ENCODE measurements at places on chromosomes 16 and 17.

- DNase-seq, result no peak
These were observed 73.7 kb upstream of the MSI2 start for GRCh38 chr17:57182621-57183020.

DNA sequence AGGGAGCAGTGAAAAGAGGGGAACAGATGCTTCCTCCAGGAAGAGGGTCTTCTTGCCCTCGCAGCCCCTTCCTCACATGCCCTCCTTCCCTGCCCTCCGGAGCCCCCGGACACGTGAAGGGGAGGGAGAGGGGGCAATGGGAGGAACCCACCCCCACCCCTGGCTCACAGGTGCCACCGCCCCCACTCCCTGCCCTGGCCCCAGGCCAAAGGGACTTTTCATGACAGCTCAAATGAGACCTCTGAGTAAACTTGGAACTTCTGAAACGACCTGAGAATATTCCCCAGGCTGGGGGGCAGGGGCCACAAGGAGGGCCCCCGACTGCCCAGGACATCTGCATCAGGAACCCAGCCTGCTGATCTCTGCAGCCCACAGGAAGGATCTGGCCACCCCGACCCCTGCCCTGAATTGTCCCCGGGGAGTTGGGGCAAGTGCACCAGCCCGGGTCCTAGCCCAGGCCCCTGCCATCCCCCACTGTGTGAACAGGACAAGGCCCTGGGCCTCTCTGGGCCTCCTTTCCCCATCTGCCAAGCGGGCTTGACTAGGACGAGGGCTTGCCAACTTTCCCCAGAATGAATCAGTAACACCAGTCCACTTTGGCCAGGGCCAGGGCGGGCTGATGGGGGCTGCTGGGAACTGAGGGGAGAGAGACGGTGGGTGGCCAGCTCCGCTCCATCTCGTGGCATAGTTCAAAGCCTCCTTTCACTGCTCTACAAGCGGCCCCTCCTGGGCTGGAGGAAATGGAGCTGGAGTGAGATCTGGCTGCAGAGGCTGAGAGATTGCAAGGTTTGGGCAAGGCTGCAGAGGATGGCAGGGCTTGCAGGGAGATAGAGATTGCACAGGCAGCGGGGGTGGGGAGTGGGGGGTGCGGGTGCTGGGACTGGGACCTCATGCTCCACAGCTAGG lies 3.8 kb downstream of the IL21R start:
- DNase-seq, result peak; percentile 27

DNA sequence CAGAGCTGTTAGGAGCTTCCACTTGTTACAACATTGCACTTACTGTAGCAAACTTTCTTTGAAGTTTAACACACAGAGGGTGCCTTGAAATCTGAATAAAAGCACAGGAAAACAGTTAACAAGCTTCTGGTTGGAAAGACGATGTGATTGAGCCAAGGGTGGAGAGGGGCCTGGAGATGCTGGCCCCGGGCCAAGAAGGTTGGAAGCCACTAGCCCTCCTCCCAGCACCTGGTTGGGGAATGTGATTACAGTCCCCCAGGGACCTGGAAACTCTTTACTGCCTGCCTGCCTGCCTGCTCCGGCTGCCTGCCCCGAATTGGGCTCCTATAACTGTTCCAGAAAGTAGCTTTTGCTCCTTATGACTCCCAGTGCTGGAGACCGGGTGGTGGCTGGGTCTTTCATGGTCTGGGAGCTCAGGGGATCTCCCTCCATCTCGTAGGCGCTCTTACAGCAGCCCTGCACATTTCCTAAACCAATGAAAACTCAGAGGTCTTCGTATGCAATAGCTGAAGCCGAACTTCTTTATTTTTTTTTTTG lies 48.0 kb upstream of the ZFHX3 start:
- DNase-seq, result no peak

- no peak for DNase-seq
These were observed 53.8 kb downstream of the PDPK1 start for GRCh38 chr16:2591476-2592240.

GRCh38 chr17:7281953-7282751 lies 634 bp downstream of the SLC2A4 start:
- no peak for DNase-seq

DNA sequence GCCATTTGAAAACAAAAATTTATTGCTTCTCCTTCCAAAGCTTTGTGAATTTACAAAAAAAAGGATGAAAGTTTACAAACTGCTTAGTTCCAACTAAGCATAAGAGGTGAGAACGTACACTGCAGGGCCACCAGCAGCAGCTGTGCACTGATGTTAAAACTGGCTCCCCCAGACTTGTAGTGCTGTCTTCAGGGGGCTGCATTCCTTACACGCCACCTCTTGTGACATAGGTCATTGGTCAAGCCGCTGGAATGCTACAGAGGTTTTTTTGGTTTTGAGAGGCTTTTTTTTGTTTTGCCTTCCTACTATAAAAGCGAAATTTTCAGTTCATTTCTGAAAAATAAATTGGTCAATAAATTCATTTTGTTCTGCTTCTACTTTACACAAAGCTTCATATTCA lies 6.9 kb downstream of the IFT20 start:
- no peak for DNase-seq

- peak; percentile 63 for DNase-seq
These were observed 16.6 kb downstream of the COPRS start for GRCh38 chr17:31842195-31843069.

DNA sequence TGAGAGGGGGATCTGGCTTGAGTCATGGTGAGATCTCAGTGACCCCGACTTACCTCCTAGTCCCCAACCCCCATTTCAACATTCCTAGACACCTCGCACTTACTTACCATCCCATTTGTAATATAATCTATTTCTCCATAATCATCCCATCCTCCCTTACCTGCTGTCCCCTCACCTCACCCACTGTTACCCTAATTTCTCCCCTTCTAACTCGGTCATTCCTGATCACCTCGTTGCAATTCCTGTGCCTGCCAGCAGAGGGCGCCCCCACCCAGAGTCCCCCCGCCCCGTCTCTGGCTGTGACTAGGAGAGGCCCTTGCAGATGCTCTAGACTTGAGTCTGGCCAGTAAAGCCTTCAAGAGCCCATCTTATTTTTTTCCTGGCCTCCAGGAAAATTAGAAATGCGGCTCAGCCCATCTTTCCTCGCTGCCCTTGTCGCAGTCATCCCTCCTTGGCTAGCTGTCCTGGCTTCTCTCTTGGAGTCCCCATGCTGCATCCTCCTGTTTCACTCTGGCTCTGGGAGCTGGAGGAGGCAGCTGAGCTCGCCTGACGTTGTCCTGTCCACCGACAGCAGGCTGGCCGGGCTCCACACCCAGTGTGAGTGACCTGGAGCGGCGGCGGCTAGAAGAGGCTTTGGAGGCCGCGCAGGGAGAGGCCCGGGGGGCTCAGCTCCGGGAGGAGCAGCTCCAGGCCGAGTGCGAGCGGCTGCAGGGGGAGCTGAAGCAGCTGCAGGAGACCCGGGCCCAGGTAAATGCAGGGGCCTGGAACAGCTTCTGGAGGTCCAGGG lies 5.0 kb downstream of the TBKBP1 start:
- peak; percentile 37 for DNase-seq

- no peak for DNase-seq
These were observed 17.6 kb upstream of the PHF12 start for GRCh38 chr17:28968914-28969295.

- DNase-seq, result no peak
These were observed 1.1 kb upstream of the XYLT1 start for GRCh38 chr16:17471719-17472461.

DNA sequence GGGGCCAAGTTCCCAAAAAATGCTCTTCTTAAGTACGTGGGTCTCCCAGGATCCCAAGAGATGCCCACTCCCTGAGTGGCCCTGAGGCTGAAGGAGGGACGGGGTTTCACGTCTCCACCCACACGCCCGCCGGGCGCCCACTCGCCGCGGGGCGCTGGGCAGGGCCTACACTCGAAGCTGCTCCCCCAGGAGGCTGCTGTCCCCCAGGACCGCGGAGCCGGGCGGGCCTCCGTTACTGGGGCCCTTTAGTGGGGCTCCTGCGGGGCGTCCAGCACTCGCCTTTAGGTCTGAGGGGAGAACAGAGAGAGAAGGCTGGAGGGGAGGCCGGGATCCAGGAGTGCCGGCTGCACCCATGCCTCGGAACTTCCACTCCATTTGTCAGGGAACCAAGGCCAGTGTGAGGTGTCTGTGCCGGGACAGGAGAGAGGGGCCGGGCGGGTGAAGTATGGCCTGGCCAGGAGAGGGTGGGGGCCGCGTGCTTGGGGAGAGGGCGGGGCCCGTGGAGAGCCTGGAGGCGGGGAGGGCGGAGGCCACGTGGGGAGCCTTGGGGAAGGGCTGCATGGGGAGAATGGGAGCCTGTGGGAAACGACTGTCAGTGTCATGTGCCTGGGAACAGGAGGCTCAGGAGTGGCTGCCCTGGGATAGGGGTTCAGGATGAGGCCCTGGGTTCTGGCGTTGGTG lies 18.8 kb downstream of the NUBP1 start:
- no peak for DNase-seq

DNA sequence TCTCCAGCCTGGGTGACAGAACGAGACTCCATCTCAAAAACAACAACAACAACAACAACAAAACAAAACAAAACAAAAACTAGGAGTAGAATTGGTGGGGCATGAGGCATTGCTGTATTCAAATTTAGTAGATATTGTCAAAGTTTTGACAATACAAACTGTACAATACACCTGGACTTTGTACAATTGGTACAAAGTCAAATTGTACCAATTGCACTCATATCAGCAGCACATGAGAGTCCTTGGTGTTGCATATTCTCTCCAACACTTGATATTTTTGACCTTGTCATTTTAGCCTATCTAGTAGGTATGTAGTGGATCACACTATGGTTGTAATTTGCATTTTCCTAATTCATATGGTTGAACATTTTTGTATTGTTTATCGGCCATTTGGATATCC lies 14.3 kb upstream of the ATF7IP2 start:
- no peak for DNase-seq

GRCh38 chr16:22813948-22814710 lies at the start of gene HS3ST2:
Gene HS3ST2, plus strand, starts transcription at chr16:22814162. Its CDS starts 449 bp downstream, at chr16:22814611.
- peak; percentile 24 for DNase-seq

DNA sequence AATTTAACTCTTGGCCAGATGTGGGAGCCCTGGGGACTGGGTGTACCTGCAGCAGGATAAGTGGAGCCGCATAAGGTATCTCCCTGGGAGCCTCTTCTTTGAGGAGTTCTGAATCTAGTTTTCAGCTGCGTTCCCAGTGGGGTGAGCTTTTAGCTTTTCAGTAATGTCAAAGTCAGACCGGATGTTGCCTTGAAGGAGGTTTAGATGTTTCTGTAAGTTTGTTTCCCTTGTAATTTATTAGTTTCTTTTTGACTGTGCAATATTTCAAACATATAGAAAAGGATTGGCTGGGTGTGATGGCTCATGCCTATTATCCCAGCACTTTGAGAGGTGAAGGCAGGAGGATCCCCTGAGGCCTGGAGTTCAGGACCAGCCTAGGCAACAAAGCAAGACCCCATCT lies 98.6 kb upstream of the EEF2KMT start:
- DNase-seq, result no peak

DNA sequence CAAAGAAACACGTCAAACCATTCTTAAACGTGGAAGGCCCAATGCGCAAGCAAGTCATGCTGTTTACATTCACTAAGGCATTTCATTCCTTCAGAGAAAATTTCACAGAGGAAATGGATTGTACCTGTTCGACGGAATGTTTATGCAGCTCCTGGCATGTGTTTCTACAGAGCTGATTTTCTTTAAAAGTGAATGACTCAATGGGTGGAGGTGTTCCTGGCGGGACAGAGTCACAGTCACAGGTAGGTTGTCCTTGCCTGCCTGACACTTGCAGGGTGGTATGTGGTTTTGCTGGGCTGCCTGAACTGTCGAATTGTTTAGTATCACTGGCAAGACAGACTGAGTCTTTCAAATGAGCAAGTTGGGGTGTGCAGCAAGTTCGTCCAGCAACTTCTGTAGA lies 11.6 kb downstream of the PALB2 start:
- no peak for DNase-seq

DNA sequence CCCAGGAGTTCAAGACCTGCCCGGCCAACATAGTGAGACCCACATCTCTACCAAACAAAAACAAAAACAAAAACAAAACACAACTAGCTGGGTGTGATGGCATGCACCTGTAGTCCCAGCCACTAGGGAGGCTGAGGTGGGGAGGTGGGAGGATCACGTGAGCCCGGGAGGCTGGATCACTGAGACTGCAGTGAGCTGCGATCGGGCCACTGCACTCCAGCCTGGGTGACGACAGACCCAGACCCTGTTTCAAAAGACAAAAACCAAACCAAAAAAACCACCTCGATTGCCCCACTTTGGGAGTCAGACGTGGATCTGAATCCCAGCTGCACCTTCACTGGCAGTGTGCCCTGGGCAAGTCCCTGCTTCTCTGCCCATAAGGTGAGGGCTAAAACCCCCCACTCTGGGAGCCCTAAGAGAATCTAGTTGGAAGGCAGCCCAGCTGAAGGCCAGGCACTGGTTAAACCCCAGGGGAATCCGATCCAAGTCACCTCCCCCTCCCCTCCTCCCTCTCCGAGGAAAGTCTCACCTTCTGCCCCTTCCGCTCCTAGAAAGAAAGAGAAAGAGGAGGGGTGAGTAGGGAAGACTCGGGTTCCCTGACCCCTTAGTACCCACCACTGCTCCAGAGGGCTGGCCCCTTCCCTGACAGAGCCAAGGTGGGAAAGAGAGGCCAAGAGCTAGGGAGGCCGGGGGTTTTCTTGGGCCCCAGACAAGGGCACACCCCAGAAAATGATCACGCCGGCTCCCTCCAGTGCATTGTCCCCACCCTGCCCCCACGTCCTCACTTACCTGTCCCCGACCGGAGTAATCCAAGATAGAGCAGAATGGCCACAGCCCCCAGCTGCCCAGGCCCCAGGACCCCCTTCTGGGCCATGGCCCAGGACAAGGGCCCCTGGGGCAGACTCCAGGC lies 647 bp downstream of the PRSS8 start:
- peak; percentile 9 for DNase-seq

- DNase-seq, result no peak
These were observed 83.2 kb downstream of the LITAF start for GRCh38 chr16:11503566-11503965.

All from AG10803 (cell line).